Hematopoietic multipotent progenitor cell treated with erythropoietin and hydrocortisone succinate and interleukin-3 and kit ligand, for 6 days (in vitro differentiated cells): ENCODE measurements at places on chromosomes 4 and X.
A peak's percentile ranks its signal among the peaks of the same experiment; 100 is the strongest.

- no peak for DNase-seq
These were observed 1679.2 kb upstream of the TENM3 start for GRCh38 chr4:180564026-180564425.

GRCh38 chrX:43096830-43097229, 318.9 kb upstream of the PPP1R2C start:
- no peak for DNase-seq

- peak; percentile 16 for DNase-seq
These were observed 3.1 kb downstream of the CXXC4 start for GRCh38 chr4:104491481-104492182.

GRCh38 chrX:135393051-135393450, 28.7 kb upstream of the SMIM10L2A start:
- no peak for DNase-seq

- DNase-seq, result no peak
These were observed 22.2 kb downstream of the RBPJ start for GRCh38 chr4:26343038-26343398.

DNA sequence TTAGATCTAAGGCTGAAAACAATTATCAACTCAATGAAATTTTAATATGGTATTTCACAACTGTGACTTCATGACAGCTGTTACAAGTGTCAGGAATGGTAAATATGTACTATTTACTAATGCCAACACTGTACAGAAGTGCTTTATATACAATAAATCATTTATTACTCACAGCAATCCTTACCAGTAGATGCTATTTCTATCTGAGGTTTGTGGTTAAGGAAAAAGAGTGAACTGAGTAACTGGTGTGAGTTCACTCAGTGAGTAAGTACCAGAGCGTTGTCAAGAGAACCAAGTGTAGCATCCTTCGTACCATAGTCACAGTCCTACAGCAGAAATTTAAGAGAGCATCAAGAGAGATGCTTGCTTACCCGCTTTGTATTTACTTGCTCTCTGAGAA, 23.3 kb downstream of the MTHFD2L start:
- no peak for DNase-seq

- no peak for DNase-seq
These were observed 31.2 kb upstream of the IL3RA start for GRCh38 chrX:1305411-1305810.

GRCh38 chr4:94225449-94225848, 17.8 kb downstream of the SMARCAD1 start:
- no peak for DNase-seq

GRCh38 chr4:144862210-144862609, 216.3 kb downstream of the HHIP start:
- DNase-seq, result peak; percentile 2

DNA sequence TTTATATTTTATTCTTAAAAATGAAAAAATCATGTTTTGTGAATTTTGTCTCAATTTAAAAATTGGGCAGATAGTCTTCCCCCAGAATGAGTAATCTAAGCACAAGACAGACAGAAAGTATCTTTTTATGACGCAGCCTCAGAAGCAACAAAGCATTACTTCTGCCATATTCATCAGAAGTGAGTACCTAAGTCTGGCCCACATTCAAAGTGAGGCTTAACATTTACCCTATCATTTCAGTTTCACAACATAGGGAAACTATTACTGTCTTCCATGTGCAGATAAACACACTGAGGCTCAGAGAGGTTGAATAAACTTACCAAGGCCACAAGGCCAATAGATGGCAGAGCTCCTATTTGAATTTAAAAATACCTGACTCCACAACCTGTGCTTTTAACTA, 4.4 kb upstream of the PRDX4 start:
- DNase-seq, result no peak

GRCh38 chr4:145808021-145808650, 128.2 kb downstream of the C4orf51 start:
- DNase-seq, result peak; percentile 73

DNA sequence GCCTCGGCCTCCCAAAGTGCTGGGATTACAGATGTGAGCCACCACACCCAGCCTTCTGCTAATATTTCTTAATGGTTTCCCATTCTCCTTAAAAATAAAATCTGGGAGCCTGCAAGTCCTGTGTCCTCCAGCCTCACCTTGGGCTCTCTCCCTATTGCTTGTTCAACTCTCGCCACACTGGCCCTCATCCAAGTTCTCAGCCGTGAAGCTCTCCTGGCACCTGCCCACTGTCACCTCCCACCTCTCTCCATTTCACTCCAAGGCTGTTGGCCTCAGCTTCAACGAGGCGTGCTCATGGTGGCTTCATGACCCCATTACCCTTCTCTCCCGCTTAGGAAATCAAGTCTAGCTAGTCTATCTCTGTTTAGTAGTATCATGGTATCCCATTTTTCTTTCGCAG, 9.5 kb upstream of the ETNPPL start:
- DNase-seq, result no peak

GRCh38 chr4:127968586-127968985, 3.4 kb downstream of the ABHD18 start:
- DNase-seq, result peak; percentile 79

DNA sequence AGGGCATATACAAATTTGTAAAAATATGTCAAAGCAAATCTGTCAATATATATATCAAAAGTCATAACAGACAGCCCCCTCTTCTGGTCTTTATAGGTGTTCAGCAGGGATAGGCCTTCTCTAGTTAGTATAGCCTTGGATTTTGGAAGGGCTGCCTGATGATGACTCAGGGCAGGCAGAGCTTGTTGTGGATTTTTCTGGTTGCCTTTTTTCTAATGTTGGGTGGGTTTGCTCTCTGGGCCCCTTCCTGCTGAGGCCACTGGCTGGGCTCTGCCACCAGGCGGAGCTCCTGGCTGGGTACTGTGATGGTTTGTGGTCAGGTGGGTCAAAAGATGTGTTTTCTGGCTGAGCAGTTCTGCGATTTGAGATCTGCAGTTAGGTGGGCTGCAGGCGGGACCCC, 294.2 kb downstream of the GRIA2 start:
- DNase-seq, result peak; percentile 3

GRCh38 chrX:49901048-49901447, 21.3 kb upstream of the CLCN5 start:
- DNase-seq, result no peak

- no peak for DNase-seq
These were observed 184.9 kb upstream of the PCDH7 start for GRCh38 chr4:30535255-30535654.

- DNase-seq, result no peak
These were observed 36.1 kb downstream of the HERC6 start for GRCh38 chr4:88414755-88415154.

GRCh38 chr4:127410201-127410600, 222.6 kb upstream of the INTU start:
- DNase-seq, result no peak

- no peak for DNase-seq
These were observed 146.4 kb downstream of the PCDH19 start for GRCh38 chrX:100263650-100264049.

- no peak for DNase-seq
These were observed 55.0 kb downstream of the HTT-AS start for GRCh38 chr4:3019145-3019846.

- no peak for DNase-seq
These were observed 19.4 kb downstream of the GAK start for GRCh38 chr4:912548-913279.

DNA sequence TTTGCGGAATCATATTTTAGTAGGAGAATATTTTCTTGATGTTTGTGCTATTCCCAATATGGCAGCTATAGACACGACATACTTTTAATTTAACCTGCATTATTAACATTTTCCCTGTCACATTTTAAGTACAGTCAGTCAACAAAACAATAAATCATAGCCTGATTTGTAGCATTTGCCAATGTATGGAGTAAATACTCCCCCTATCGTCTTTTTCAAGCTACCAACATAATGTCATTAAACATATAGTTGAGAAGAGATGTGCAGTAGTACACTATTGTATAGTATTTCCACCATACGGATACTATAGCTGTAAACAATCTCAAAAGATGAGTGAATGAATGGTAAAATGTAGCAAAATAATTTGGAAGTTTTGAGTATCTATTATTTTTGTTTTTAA, 303.7 kb upstream of the MAGEB2 start:
- no peak for DNase-seq

DNA sequence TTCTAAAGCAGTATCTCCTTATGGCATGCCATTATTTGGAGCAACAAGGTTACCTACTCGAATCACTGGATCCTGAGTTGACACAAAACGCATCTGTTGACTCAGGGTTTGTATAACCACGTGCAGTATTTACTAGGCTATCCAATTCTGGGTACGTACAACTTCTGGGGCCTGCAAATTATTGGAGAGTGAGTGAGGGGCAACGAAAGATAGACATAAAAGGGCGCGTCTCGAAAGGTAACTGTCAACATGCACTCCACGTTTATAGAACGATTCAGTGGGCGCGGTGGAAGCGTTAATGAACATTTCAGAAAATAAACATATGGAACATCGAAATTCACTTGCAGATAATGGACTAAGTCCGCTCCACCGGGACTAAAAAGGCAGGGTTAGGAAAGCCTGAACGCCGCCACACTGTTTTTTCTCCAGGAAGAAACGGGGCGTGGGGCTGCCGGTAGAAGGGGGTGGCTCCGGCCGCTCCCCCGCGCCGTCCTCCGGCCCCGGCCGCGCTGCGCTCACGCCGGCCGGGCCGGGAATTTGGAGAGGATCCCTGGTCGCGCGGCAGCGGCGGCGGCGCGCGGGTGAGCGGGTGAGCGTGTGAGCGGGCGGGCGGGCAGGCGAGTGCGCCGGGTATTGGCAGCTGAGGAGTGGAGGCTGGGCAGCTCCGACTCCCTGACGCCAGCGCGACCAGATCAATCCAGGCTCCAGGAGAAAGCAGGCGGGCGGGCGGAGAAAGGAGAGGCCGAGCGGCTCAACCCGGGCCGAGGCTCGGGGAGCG, at the start of gene SMAD1:
Gene SMAD1 (plus strand): TSS at position 690 of the 778 bp plus-strand sequence. CDS start 32,761 bp downstream, outside the sequence.
- DNase-seq, result peak; percentile 82

DNA sequence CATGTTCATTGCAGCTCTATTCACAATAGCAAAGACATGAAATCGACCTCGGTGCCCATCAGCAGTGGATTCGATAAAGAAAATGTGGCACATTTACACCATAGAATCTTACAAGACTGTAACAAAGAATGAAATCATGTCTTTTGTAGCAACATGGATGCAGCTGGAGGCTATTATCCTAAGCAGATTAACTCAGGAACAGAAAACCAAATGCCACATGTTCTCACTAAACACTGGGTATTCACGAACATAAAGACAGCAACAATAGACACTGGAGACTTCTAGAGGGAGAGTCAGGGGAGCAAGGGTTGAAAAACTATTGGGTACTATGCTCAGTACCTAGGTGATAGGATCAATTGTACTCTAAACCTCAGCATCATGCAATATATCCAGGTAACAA, 180.5 kb downstream of the PPP1R2C start:
- DNase-seq, result no peak

DNA sequence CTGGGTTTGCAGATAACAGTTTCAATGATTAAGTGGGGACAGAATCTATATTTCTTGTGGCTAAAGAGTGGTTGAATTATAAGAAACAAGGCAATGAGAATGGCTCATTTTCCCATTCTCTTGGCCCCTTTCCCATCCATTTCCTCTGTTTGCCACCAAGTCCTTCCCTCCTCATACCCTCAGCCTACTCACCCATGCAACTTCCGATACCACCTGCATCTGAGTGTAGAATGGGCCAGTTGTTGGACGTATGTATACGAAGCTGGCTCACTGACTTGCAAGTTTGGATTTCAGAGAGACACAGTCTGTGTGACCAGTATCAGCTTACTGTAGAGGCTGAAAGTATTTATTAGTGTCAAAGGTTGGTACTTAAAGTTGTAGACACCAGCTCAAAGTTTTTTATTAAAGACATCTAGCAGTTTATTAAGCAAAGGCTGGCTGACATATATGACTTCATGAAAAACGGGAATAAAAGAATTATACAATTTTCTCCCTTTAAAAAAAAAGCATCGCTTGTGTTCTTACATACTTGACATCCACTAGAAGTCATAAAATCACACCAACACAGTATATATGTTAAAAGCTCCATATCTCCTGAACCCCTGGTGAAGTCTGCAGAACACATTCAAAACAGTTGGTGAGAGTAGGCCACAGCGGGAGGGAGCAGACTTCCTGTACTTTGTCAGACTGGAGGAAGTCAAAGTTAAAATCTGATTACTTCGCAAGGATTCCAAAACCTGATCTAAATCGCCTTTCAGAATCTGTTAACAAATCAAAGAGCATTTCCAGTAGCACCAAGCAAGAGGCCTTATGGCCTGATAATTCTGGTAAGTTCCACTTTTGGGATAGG, 22.4 kb upstream of the STIM2 start:
- no peak for DNase-seq

- DNase-seq, result no peak
These were observed 917.2 kb downstream of the DMD start for GRCh38 chrX:32293962-32294700.

DNA sequence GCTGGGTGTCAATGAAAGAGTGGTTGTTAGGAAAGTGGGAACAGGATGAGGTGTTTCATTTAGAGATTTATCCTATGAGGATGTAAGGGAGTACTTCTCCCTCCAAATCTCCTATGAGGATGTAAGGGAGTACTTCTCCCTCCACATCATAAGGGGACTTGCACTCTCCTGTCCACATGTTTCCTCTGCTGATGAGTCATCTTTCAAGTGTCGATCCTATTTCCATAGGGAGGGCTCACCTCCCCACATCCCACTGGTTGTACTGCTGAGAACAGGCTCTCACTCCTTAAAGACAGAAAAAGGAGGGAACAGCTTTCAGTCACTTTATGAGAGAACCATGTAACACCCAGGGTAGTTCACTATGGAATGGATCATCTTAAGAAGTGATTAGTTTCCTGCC, 65.0 kb downstream of the INPP4B start:
- no peak for DNase-seq

DNA sequence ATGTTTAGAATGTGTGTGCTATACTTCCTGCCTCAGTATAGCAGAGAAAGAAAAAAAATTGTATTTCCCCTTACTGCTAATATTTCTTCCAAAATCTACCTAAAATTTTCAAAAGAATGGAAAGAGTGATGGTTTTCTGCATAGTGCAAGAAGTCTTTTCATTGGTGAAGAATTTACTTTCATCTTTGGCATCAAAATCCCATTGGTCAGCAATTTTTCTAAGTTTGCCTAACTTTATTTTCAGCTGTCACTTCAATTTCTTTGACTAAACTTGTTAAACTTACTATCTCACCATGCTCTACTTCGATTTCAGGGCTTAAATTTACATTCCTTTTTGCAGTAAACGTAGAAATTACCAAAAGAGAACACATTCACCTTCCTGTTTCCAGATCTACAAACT, 44.5 kb upstream of the MAGEB2 start:
- DNase-seq, result no peak

DNA sequence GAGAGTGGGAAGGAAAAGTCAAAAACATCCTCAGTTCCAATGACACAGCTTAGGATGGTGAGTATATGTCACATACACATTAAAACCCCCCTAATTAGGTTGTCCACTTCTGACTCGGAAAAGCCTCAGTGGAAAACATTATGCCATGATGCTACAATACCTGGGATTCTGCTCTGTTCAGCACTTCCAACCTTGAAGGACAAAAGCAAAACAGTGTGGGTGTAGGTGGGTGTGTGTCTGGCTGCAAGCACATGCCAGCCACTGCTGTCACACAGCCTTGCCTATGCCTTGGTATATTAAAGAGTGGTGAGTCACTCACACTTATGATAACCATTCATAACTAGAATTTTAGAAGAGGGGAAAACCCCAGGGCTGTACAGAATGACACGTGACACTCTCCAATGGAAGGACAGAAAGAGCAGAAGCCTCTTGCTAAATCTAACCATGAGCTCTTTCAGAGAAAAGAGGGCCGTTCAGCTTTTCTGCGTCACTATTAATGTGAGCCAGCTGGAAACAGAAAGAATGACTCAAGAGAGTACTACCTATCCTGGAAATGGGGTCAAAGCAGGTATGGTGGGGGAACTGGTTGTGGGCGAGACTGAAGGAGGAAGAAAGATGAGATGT, 159.6 kb downstream of the TET2 start:
- DNase-seq, result peak; percentile 30

GRCh38 chrX:7689791-7690412, 153.1 kb upstream of the VCX start:
- DNase-seq, result no peak
